Stimulated activated CD4-positive, alpha-beta T cell treated with anti-CD3 and anti-CD28 coated beads, Interleukin-15, amount 100 ng/mL, for 1 hour (primary cell): ENCODE measurements at places on chromosomes 3 and 15.

DNA sequence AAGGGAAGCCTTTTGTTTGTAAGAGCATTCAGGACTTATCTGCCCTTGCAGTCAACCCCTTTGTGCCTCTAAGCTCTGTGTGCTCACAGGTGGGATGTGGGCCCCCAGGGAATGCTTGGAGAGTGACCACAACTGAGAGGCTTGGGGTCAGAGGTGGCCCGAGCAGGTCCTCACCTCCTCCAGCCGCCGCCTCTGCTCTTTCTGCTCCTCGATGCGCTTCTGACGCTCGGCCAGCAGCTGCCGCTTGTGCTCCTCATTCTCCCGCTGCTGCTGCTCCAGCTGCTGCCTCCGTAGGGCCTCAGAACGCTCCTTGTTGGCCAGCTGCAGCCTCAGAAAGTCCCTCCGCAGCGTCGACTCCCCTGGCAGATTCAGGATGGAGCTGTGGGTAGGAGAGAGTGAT lies 130.8 kb upstream of the SLC2A2 start:
- no peak for DNase-seq

- DNase-seq: no peak
Measured at GRCh38 chr3:150898046-150898754, 7.0 kb downstream of the MINDY4B start.

DNA sequence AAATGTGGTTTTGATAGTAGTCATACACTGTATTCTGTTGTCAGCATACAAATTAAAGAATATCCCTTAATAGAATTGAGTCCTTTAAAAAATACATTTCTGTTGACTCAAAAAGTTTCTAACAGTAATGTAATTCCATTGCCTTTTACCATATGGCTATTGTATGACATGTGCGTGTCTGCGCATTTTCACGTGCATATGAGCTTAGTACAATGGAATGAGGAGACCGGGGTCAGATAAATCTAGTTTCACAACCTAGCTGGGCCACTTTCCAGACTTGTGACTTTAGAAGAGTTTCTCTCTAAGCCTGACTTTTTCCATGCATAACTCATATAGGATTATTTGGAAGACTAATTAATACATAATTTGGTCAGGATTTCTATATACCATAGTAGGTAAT lies 38.7 kb downstream of the ZBTB38 start:
- DNase-seq: no peak

GRCh38 chr15:41341519-41341918 lies 8.8 kb downstream of the NUSAP1 start:
- DNase-seq: no peak

- no peak for DNase-seq
Measured at GRCh38 chr15:46088486-46089445, 453.9 kb downstream of the SQOR start.

- DNase-seq: no peak
Measured at GRCh38 chr3:162984746-162985145, 1488.1 kb downstream of the OTOL1 start.

DNA sequence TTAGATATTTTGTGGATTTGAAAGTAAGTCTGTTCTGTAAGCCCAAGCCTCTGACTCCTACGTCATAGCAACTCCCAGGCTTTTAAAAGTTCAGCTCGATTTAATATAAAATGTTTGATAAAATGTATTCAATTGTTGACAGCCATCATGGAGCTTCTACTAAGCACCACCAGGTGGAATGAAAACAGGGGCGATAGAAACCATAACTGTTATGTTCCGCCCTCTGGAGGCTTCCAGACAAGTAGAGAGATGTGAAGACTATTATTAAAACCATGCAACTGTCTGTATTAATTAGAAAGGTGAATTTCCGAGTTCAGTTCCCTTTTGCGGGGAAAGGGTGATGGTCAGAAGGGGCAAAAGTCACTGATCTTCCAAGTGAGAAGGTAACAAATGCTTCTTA lies 292.2 kb downstream of the NR2F2 start:
- no peak for DNase-seq

- no peak for DNase-seq
Measured at GRCh38 chr3:151992326-151993041, 119.0 kb downstream of the SUCNR1 start.

DNA sequence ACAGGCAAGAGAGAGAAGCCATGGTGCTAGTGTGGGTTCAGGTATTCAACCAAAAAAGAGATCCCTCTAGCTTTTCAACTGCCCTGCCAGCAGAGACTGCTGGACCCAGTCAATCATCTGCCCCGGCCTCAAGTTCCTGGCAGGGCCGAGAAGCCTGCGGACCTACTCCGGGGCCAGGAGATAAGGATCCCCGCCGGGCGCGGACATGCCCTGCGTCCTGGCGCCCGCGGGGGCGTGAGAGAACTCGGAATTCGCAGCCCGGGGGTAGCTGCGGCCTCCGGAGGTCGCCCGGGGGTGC lies 821 bp upstream of the MAGI1 start:
- no peak for DNase-seq

GRCh38 chr3:67719333-67719732 lies 64.9 kb upstream of the SUCLG2 start:
- DNase-seq: no peak

DNA sequence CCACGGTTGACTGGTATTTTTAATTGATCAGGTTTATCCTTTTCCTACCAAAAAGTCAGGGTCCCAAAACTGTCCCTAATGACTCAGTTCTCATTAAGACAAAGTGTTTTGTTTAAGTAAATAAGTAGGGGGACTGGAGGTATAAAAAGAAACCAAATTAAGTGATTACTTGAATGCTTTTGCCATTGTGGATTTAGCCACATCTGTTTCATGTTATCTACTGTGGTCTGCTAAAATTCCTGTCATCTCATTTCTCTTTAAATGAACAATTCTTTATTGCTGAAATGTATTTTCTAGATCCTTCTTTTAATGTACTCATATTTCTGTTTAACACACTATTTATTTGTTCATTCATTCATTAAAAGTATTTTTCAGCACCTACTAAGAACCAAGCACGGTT lies 625.9 kb upstream of the ADAMTS9 start:
- DNase-seq: no peak

DNA sequence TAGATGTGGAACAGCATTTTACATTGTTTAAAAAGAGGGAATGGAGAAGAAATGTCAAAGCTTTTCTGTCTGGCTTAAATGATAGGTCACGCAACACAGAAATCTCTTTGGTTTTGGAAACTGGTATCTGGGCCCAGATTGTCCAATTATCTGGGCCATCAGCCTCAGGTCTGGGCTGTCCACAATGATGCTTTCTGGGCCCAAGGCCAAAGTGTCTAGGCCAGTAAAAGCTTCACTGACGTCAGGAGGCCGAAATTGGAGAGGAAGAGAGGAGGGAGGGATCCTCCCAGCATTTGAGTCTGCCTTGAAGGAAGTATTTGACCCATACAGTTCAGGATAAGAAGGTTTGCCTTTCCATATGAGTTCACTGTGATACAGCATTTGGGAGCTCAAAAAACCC lies 60.7 kb upstream of the ALDH1A3 start:
- no peak for DNase-seq

GRCh38 chr3:123789160-123789559 lies 95.0 kb downstream of the MYLK start:
- DNase-seq: no peak

DNA sequence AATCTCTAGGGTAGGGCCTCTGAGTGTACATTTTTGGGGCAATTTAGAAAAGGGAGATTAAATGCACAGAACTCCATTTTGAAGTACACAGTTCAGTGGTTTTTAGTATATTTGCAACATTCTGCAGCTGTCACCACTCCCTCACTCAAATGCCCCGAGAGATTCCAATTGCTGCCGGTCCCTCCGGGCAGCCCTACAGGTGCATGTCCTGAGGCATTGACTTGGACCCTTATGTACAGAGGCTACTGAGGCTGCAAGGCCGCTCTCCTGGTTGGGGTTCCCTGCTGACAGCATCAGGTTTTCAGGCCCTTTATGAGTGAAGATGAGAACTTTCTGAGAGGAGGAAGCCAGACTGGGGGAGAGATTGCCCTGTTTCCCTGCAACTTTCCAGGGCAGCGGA lies 39.6 kb downstream of the SMAD6 start:
- DNase-seq: no peak

DNA sequence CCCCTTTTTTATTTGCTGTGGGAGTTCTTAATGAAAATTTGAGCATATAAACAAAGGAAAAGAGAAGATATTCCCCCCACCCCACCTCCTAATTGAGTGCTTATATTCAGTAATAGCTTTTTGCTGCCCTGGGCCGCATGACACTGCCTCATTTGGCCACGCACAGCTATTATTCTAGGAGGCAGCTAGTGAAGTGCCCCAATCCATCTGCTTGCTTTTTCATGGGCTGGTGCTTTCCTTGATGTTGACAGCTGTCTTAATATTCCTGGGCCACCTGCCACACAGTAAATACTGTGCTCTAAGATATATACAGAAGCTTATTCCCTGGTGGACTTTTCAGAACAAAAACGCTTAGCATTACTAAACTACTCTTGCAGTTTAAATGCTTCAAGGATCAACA lies 3.8 kb upstream of the CRYBG3 start:
- DNase-seq: no peak

DNA sequence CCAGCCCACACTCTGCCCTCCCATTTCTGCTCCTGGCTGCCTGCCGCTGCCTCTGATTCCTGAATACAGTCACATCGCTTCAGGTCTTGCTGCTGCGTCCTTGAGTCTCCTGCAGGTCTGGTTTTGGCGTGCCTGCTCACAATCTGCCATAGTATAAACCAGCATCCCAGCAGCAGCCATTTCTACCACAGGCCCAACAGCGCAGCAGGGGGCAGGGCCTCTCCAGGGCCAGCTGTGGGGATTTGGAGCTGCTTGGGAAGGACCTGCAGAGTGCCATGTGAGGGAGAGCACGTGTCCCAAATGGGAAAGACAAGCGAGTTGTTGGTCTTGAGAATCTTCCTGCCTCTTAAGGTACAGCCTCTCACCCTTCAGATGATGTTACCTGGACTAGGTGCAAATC lies 398.3 kb upstream of the PPP2R3A start:
- DNase-seq: no peak

GRCh38 chr3:51706788-51707731 lies at the start of gene GRM2:
TSS of gene GRM2 (plus strand) at chr3:51707068. CDS start at chr3:51708984, 1,916 bp downstream.
- no peak for DNase-seq
